Natural killer cell treated with Interleukin-12 subunit alpha and Interleukin-12 subunit beta and Interleukin-15 and Interleukin-18, amount 100 ng/mL, for 72 hours (primary cell): ENCODE measurements at places on chromosomes 13 and 19. TPM values are rescaled to one million over a fixed set of nuclear protein-coding genes. Genes with fewer than 3 reads are reported as not detected.

DNA sequence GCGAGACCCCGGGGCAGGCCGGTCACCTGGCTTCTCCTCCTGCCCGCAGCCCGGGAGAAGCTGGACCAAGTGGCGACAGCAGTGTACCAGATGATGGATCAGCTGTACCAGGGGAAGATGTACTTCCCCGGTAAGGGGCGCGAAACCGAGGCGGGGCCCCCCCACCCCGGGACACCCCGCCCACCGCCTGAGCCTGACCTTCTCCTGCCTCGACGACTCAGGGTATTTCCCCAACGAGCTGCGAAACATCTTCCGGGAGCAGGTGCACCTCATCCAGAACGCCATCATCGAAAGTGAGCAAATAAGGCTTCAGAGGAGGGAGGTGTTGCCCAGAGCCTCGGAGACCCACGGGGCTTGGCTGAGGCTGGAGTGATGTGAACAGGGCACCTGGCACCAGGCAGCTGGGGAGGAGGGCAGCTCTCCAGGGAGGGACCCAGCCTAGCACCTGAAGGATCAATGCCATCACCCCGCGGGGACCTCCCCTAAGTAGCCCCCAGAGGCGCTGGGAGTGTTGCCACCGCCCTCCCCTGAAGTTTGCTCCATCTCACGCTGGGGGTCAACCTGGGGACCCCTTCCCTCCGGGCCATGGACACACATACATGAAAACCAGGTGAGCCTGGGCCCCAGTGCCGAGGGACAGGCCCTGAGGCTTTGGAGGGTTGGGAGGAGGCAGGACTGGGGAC lies 629 bp downstream of the IZUMO4 start:
- H3K36me3 ChIP-seq = peaks cover 5% of the 10 kb centered on the region
- H3K4me1 ChIP-seq = peaks cover 28% of the 10 kb centered on the region
- H3K4me3 ChIP-seq = peak overlapping the region; percentile 85

- H3K4me3 ChIP-seq = peak overlapping the region; percentile 86
- H3K4me1 ChIP-seq = peaks cover 35% of the 10 kb centered on the region
- DNase-seq = peak; percentile 80
- H3K27me3 ChIP-seq = no peaks in the 10 kb centered on the region
Measured at GRCh38 chr19:661427-662196, 1.4 kb downstream of the RNF126 start.

GRCh38 chr19:18719541-18719940 lies 36.1 kb downstream of the CRTC1 start:
- DNase-seq = no peak
- H3K36me3 ChIP-seq = no peaks in the 10 kb centered on the region
- no peak overlapping the region for H3K27ac ChIP-seq

DNA sequence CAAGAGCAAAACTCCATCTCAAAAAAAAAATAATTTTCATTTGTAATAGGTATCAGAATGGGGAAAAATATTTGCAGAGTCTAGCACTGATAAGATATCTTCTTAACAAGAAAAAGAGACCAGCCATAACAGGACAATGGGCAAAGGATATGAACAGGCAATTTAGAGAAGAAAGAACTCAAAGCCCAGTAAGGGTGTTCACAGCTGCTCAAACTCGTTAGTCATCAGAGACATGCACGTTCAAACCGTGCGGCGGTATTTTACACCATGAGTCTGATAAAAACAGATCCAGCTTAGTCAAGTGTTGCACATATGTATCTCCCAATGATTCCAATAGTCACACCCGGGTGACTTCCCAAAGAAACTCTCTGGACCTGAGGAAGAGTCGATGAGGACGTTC lies 13.7 kb upstream of the NCCRP1 start:
- peaks cover 6% of the 10 kb centered on the region for H3K4me1 ChIP-seq
- H3K27ac ChIP-seq = no peak overlapping the region
- no peak for DNase-seq
- H3K4me3 ChIP-seq = no peak overlapping the region
- peaks cover 3% of the 10 kb centered on the region for H3K27me3 ChIP-seq

DNA sequence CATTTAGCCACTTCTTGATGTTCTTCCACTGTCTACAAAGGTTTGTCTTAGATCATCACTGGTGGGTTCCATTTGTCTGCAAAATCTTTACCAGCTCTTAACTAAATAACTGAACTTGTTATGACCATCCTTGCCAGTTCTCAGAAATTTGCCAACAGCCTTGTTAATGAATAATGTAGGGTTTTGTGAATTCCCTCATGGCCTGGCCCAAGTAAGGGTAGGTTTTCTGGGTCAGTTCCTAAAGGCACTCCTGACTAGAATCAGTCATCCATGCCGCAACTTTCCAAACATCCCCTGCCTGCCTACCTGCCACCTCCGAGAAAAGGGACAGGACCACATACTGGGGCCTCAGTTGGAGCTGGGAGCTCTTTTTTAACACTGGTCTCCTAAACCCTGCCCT lies 4.0 kb downstream of the COL4A1 start:
- H3K36me3 ChIP-seq = no peaks in the 10 kb centered on the region
- H3K27ac ChIP-seq = no peak overlapping the region
- no peak for DNase-seq
- H3K4me1 ChIP-seq = no peaks in the 10 kb centered on the region
- no peak overlapping the region for H3K4me3 ChIP-seq

DNA sequence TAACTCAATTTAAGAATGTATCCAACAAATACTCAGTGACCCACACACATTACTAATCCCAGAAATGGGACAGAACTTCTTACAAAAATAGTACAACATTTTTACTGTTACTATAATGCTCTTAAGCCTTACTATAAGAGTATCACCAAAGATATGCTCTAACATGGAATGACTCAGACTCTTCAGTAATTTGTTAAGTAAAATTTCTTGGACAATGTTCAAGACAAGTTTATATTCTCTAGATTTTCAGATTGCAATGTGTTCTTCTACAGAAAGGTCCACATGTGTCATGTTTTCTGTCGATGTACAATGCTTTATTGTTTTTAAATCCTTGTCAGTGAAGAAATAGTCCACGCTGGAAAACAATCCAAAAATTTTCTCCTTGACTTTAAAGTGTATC lies 66.3 kb upstream of the RFXAP start:
- peaks cover 52% of the 10 kb centered on the region for H3K27me3 ChIP-seq
- no peak for DNase-seq
- H3K36me3 ChIP-seq = no peaks in the 10 kb centered on the region
- no peak overlapping the region for H3K4me3 ChIP-seq
- H3K27ac ChIP-seq = no peak overlapping the region

DNA sequence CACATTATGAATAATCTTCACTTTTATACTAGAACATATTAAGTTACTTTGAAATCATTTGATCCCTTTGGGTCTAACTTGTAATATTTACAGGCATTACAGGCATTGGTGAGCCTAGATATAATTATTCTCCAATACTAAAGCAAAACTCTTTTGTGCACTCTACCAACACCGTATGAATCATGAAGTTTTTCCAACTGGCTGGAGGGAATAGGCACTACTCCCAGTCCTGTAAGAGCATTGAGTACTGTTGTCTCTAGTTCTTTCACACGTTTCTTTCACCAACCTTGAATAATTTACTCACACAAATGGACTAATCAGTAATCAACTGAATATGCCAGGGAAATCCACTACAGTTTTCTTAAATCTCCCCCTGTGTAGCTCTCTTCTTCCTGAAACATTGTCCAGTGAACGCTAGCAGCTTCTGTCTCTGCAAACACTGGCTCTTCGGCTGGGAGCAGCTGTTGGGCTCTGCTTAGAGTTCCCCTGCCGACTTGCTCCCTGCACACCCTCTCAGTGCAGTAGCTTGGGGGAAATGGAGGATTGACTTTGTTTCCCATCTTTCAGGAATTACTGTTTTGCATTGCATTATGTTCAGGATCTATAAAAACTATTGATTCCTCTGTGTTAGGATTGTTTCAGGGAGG lies 476.7 kb downstream of the RFC3 start:
- H3K4me1 ChIP-seq = no peaks in the 10 kb centered on the region
- H3K27ac ChIP-seq = no peak overlapping the region
- no peak for DNase-seq
- H3K27me3 ChIP-seq = no peaks in the 10 kb centered on the region
- H3K36me3 ChIP-seq = no peaks in the 10 kb centered on the region
- no peak overlapping the region for H3K4me3 ChIP-seq

DNA sequence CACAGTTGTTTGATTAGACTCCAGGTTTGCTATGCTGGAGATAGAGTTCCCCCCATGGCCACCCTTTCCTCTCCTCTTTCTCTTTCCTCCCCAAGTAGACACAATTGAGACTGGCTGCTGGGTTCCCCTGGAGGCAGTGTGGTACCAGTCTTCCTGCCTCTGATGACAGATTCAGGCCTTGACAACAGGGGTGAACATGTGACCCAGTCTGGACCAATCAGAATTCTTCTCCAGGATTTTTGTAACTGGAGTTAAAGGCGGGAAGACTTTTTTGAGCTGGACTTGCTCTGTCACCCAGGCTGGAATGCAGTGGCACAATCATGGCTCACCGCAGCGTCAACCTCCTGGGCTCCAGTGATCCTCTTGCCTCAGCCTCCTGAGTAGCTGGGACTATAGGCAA lies 48.7 kb downstream of the CCNE1 start:
- H3K27ac ChIP-seq = no peak overlapping the region
- peaks cover 14% of the 10 kb centered on the region for H3K27me3 ChIP-seq
- no peak for DNase-seq
- H3K36me3 ChIP-seq = no peaks in the 10 kb centered on the region
- no peak overlapping the region for H3K4me3 ChIP-seq
- H3K4me1 ChIP-seq = no peaks in the 10 kb centered on the region

- no peak overlapping the region for H3K27ac ChIP-seq
- no peaks in the 10 kb centered on the region for H3K36me3 ChIP-seq
- H3K4me3 ChIP-seq = no peak overlapping the region
- H3K27me3 ChIP-seq = peaks cover 8% of the 10 kb centered on the region
- no peak for DNase-seq
Measured at GRCh38 chr19:44904426-44904994, 1.1 kb upstream of the APOE start.

DNA sequence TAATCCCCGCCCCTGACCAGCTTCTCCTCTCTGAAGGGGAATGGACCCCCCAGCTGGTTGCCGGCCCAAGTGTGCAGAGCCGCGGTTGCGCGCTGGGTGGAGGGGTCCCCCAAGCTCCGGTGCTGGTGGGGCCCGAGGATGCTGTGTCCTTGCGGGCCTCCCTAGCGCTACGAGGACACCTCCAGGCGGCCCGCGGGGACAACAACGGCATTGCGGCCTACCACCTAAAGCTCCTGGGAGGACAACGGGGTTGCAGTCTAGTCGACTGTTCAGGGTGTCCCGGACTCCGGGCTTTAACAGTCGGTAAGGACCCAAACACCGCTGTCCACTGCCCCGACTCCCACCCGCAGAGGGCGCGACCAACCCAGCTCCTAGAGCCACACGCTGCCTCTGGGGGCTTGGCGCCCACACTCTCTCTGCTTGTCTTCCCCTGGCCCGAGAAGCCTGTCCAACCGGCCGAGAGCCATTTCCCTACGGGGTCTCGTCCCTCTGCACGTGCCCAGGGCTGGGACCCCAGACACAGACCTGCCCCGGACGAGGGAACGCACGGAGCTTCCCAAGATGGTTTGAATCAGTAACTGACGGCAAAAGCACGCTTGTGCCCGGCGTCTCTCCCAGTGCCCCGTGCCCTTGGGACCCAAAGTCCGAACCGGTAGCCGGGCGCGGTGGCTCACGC lies 927 bp upstream of the SDHAF1 start:
- H3K27ac ChIP-seq = peak overlapping the region; percentile 93
- H3K36me3 ChIP-seq = no peaks in the 10 kb centered on the region
- H3K27me3 ChIP-seq = no peaks in the 10 kb centered on the region
- no peak for DNase-seq

DNA sequence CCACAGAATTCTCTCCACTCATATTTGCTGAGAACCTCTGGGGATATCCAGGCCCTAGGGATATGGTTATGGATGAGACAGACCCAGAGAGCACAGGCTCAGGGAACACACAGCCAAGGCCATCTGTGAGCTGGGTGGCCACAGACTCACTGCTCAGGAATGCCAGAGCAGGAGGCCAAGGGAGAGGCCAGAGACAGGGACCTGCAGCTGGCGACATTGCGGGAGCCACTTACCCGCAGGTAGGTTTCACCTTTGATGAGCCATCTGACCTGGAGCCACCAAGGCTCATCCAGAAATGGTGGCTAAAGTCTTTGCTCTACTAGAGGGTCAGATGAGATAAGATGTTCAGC lies 29.4 kb downstream of the CCNE1 start:
- H3K27ac ChIP-seq = no peak overlapping the region
- peaks cover 22% of the 10 kb centered on the region for H3K4me1 ChIP-seq
- no peak overlapping the region for H3K4me3 ChIP-seq
- DNase-seq = no peak
- H3K36me3 ChIP-seq = no peaks in the 10 kb centered on the region

GRCh38 chr19:48746738-48747575 lies at the start of gene IZUMO1:
Gene IZUMO1, minus strand, starts transcription at chr19:48746909. Its CDS starts 1,050 bp downstream, at chr19:48745859.
- H3K4me3 ChIP-seq = peak within 1 kb of the TSS; percentile 30
- H3K27ac ChIP-seq = peak within 1 kb of the TSS; percentile 24
- peaks cover 4% of the 10 kb centered on the region for H3K36me3 ChIP-seq
- H3K4me1 ChIP-seq = peaks cover 25% of the 10 kb centered on the region
- DNase-seq = peak; percentile 69
- H3K27me3 ChIP-seq = peaks cover 11% of the 10 kb centered on the region

- H3K27ac ChIP-seq = peak overlapping the region; percentile 93
- H3K4me3 ChIP-seq = peak overlapping the region; percentile 98
- no peaks in the 10 kb centered on the region for H3K27me3 ChIP-seq
- DNase-seq = no peak
- H3K36me3 ChIP-seq = peaks cover 21% of the 10 kb centered on the region
- H3K4me1 ChIP-seq = peaks cover 24% of the 10 kb centered on the region
Measured at GRCh38 chr19:39996218-39996810, 546 bp upstream of the ZNF546 start.

DNA sequence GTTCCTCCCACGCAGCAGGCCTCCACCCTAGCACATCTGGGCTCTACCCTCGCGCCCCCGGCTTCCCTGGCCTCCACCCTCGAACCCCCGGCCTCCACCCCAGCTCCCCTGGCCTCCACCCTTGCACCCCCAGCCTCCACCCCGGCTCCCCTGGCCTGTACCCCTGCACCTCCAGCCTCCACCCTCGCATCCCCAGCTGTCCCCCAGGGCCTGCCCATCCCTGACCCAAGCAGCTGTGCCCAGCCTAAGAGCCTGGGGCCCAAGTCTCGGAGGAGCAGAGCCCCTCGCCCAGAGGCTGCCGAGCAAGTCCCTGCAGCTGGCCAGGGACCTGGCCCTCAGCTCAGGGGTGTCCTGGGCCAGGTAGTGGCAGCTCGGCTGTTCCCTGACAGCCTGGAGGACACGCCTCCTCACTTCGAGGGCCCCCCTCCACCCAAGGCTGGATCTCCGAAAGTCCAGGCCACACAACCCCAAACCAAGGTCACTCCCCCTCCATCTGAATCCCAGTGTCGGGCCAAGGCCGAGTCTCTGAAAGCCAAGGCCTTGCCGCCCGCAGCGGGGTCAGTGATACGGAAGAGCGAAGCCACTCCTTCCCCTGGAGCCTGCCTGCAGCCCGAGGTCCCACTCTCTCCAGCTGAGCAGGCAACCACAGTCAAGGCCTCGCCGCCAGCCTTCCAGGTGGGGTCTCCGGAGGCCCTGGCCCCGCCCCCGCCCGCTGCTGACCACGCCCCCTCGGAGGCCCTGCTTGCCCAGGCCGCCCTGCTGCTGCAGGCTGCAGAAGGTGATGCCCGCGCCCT lies 7.9 kb upstream of the ARHGAP33 start:
- no peaks in the 10 kb centered on the region for H3K27me3 ChIP-seq
- peaks cover 4% of the 10 kb centered on the region for H3K4me1 ChIP-seq
- H3K4me3 ChIP-seq = no peak overlapping the region
- no peak overlapping the region for H3K27ac ChIP-seq

- H3K27ac ChIP-seq = no peak overlapping the region
- DNase-seq = no peak
- no peaks in the 10 kb centered on the region for H3K4me1 ChIP-seq
- H3K36me3 ChIP-seq = no peaks in the 10 kb centered on the region
Measured at GRCh38 chr13:47459512-47459911, 541.6 kb downstream of the SUCLA2 start.

The KLK6 gene
- not detected for total RNA-seq

The PNMA8B gene
- total RNA-seq = not detected

The DAND5 gene
- not detected for total RNA-seq

The GRIN3B gene
- not detected for total RNA-seq

The PLEKHA4 gene
- total RNA-seq = 5.4 TPM

The TMEM272 gene
- not detected for total RNA-seq
